M059J (cell line): ENCODE measurements at places on chromosomes 1 and 21. TPM values are rescaled to one million over a fixed set of nuclear protein-coding genes. Genes with fewer than 3 reads are reported as not detected.

ITLN2 gene
- not detected in 2 replicates for total RNA-seq

PODN gene
- total RNA-seq, result not detected in 2 replicates

FAM72D gene
- total RNA-seq, result 8.3 and 8.6 TPM in 2 replicates

DNA sequence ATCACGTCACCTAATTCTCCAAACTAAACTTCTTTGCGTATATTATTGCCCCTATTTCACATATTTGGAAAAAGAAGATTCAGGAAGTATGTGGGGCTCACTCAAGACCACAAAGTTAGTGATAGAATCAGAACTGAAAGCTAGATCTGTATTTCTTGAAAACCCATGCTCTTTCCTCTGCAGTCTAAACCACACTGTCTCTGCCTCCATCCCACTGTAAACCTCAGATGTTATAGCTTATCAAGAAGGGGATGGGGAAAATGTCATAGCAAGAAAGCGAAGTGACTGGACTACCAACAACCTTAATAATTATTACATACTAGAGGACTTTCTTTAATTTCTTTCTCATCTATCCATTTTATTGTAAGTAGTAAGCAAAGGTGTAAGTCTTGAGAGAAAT is 257.7 kb upstream of the SGIP1 start:
- no peak for DNase-seq

ZMYM1 gene
- total RNA-seq, result 23.1 and 28.1 TPM in 2 replicates

GRCh38 chr1:11150326-11150725 is 38.8 kb upstream of the ANGPTL7 start:
- no peak for DNase-seq

DNA sequence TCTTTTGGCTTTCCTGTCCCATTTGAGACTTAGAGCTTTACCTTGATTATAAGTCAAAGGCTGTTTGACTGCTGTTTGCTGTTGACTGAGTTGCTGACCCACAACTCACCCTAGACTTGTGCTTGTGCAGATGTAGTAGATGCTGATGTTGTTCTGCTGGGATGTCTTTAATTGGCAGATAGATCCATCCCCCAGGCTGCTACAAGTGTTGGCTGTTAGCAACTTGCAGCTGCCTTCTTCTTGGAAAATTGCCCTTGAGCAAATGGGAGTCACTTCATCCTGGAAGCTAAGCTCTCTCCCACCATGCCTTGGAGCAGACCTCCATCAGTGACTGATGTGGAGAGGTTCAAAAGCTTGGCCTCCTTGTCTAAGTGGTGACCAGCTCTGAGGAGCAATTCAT is 139.3 kb upstream of the KIAA0040 start:
- DNase-seq, result no peak

DNAJC28 gene
- total RNA-seq, result 1.9 TPM in 2 replicates

AMY1A gene
- not detected in 2 replicates for total RNA-seq

DNA sequence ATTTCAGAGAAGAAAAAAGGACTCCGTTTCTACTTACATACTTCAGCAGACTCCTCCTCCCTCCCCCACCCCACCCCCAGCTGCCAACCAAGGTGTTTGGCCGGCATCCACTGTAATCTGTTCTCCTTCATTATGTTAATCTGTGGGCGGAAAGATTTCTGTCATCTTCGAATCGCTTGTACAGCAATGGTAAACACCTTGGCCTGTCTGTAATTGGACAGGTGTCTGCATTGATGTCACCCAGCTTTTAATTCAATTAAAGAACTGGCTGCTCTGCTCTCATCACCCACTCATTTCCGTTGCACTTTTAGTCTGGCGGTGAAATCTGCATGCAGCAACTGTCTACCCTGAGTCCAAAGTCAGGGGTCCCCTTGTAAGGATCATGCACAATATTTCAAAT is 368.6 kb downstream of the USH2A start:
- DNase-seq, result no peak

- no peak for DNase-seq
Measured at GRCh38 chr1:110596312-110596711, 9.8 kb downstream of the KCNA2 start.

DNA sequence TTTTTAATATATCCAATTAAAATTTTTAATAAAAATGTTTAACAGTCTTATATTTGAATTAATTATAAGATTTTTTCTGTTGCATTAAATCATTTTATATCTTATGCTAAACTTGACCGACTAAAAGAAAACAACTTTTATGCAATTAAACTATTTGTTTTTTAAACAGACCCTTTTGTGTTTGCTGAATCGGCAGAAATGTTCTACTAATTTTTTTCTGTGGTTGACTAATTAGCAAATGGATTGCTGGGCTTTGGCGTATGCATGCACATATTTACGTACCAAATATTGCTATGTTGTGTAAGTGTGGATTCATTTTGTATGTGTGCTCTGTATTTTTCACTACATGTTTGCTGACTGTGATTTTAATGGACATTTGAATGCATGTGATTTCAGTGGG is 174.8 kb downstream of the PBX1 start:
- no peak for DNase-seq

- DNase-seq, result no peak
Measured at GRCh38 chr21:31845151-31845729, 27.6 kb upstream of the HUNK start.

DNA sequence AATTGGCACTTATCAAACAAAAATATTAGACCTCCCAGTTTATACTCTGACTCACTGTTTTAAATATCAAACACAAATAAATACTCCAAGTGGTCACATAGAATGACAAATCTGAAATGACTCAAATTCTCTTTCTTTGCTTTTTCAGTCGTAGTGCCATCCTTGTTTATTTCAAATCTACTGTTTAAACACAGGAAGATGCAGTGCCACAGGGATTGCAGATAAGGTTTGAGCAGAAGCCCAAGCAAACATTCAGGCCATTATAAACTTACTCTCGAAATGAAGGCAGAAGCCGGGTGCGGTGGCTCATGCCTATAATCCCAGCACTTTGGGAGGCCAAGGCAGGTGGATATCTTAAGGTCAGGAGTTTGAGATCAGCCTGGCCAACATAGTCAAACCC is 255.4 kb upstream of the PLXNA2 start:
- peak; percentile 70 for DNase-seq

TBX15 gene
- 1.5 and 2.9 TPM in 2 replicates for total RNA-seq

DNA sequence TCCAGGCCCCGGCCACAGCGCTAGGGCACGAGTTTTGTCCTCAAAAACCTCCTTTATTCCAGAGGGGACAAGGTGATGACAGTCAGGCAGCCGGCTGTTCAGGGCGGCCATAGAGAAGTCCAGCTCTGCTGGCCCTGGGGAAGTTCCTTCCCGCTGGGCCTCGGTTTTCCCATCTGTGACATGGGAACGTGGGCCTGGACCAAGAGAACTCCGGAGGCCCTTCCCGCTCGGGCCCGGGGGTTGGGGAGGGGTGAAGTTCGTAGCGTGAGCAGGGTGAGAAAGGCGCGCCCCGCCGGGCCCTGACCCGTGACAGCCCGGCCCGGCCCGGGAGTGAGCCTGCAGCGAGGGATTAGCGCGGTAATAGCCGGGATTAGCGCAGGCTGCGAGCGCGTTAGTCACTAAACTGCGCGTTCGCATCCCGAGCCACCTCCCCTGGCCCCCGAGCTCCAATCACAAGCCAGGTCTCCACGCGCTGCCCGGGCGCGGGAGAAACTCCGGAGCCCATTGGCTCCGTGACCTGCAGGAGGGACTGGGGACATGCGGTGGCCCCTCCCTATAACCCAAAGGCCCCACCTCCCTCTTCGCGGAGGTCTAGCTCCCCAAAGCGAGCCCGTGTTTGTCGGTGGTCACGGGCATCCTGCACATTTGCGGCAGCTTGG is 29.8 kb upstream of the PADI2 start:
- no peak for DNase-seq

GRCh38 chr1:172497230-172497629 is 35.7 kb upstream of the SUCO start:
- peak; percentile 98 for DNase-seq

DNA sequence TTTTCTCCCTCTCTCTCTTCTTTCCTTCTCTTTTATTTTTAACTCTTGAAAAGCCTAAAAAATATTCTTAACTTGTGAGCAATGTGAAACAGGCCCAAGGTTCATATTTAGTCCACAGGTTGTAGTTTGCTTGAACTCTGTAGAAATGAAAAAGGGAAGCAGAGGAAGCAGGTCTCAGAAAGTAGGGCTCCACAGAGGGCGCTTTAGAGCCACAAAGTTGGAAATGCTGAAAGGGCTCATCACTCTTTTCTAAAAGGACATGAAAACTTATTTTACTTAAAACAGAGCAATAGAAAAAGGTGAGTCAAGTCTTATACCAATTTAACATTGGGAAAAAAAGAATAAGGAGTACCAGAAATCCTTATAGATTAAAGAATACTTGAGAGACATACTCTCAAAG is 247.0 kb downstream of the USP25 start:
- peak; percentile 16 for DNase-seq

- peak; percentile 67 for DNase-seq
Measured at GRCh38 chr1:220278991-220279390, 6.7 kb upstream of the RAB3GAP2 start.

DNA sequence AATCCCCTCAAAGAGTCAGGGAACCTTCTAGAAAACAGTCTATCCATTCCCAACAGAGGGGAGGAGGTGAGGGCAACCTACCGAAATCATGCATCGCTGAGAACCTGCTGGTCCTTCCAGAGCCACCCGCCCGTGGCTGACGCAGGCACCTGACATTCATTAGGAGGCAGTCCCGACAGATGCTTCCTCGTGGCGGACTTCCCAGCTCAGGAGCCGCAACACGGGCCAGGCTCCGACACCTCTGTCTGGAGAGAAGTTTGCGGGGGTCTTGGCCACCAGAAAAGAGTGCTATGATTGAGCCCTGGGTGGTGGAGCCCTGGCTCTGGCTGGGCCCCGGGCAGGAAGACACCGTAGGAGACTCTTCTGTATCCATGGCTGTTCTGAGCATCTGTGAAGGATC is 86.4 kb upstream of the ARHGEF16 start:
- DNase-seq, result no peak

GRCh38 chr1:50023292-50024159 is at the start of gene AGBL4:
Gene AGBL4 (minus strand): TSS chr1:50023954.
- peak; percentile 38 for DNase-seq

C1QB gene
- total RNA-seq, result not detected in 2 replicates

- no peak for DNase-seq
Measured at GRCh38 chr1:84844094-84844493, 48.9 kb downstream of the LPAR3 start.

DNA sequence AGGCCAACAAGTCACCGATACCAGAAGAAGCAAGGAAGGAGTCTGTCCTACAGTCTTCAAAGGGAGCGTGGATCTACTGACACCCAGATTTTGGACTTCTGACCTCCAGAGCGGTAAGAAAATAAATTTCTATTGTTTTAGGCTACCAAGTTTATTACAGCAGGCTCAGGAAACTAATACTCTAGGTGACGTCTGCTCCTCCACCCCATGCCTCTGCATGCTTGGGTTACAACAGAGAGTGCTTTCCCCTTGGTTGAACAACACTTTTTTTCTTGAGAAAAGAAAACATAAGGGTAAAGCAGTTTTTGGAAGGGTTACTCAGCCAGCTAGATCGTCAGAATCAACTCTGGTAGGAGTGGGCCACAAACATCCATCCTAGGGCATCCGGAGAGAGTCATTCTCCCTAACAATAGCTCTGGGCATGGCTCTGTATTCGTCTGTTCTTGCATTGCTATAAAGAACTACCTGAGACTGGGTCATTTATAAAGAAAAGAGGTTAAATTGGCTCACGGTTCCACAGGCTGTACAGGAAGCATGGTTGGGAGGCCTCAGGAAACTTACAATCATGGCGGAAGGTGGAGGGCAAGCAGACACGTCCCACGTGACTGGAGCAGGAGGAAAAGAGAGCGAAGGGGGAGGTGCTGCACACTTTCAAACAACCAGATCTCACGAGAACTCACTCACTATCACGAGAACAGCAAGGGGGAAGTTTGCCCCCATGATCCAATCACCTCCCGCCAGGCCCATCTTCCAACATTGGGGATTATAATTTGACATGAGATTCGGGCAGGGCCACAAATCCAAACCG is 22.2 kb upstream of the DNAJC11 start:
- no peak for DNase-seq

DNA sequence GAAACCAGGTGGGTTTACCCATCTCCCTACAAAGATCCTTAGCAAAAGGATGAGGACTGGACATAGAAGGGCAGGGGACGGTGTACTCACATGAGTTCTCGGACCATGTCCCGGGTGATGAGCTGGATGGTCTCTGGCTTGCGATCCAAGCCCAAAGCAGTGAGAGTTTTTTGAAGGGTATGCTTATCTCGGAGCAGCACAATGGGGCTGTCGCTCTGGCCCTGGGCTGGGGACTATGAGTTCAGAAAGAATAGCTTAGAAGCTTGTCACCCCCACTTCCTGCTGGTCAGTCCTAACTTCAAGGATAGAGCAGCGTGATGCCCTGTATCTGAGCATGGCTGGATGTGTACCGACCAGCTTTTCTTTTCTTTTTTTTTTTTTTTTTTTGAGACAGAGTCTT is 9.6 kb downstream of the CFAP45 start:
- DNase-seq, result peak; percentile 34

- peak; percentile 95 for DNase-seq
Measured at GRCh38 chr1:9280015-9280860, 12.5 kb upstream of the SPSB1 start.

- peak; percentile 68 for DNase-seq
Measured at GRCh38 chr1:186819126-186819525, 9.6 kb upstream of the PLA2G4A start.

SLAMF9 gene
- total RNA-seq, result not detected in 2 replicates

- DNase-seq, result peak; percentile 18
Measured at GRCh38 chr1:212915245-212916091, 34.9 kb upstream of the VASH2 start.

BSND gene
- not detected in 2 replicates for total RNA-seq

DNA sequence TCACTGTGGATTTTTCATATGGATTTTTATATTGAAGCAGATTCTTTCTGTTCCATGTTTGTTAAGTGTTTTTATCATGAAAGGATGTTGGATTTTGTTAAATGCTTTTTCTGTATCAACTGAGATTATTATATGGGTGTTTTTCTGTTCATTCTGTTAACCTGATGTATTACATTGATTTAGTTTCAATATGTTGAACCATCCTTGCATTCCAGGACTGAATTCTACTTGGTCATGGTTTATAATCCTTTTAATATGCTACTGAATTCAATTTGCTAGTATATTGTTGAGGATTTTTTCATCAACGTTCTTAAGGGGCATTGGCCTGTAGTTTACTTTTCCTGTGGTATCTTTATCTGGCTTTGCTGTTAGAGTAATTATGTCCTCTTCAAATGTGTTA is 55.8 kb downstream of the CCDC30 start:
- peak; percentile 3 for DNase-seq

BMP8A gene
- not detected in 2 replicates for total RNA-seq

ZNF678 gene
- total RNA-seq, result 2.0 and 4.1 TPM in 2 replicates

DNA sequence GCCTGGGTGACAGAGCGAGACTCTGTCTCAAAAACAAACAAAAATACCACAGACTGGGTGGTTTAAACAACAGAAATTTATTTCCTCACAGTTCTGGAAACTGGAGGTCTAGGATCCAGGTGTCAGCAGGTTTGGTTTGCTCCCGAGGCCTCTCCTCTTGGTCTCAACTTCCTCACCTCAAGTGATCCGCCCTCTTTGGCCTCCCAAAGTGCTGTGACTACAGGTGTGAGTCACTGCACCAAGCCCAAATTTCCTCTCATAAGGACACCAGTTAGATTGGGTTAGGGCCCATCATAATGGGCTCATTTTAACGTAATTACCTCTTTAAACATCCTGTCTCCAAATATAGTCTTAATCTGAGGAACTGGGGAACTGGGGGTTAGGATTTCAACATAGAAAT is 35.5 kb downstream of the MFSD2A start:
- peak; percentile 31 for DNase-seq

GRCh38 chr1:159092036-159092760 is 15.6 kb upstream of the AIM2 start:
- DNase-seq, result peak; percentile 83
